Stimulated activated CD8-positive, alpha-beta memory T cell treated with anti-CD3 and anti-CD28 coated beads, Interleukin-4, amount 100 ng/mL, for 1 hour (primary cell): ENCODE measurements at places on chromosomes 1 and 21.

DNA sequence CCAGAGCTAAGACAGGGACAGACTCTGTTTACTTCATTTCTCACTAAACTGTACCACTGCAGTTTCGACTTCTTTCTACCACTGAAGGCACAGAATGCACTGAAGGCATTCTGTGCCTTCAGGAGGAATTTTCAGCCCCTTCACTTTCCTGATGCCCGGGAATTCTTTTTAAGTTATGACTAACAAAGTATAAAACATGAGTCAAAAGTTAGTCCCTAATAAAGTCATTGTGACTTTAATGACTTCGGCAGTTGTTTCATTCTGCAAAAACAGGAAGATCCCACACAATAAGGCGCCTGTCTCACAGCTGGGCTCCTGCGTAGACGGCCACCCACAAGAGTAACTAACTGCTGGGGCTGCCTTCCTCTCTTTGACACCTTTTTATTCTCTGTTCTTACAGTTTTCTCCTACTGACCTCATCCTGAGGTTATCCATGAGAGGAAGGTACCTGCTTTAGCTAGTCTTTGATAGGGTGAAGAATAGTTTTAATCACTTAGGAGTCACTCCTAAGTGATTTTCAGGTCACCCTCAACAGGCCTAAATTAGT, 183.9 kb upstream of the SGIP1 start:
- no peak for DNase-seq

DNA sequence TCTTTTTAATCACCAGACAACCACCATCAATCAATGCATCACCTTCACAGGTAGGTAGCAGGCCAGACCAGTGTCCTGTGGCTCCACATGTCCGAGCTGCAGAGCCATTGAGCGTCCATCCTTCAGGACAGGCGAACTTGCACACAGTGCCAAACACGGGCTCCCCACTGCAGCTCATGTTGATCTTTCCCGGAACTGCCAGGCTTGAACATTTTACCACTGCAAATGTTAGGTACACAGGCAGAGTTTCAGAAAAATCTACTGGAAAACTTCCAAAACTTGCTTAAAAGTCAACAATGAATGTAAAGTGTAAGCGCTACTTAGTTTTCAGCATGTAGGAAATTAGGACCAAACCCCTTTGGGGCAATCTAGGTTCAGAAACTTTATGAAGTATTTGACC, 6.6 kb downstream of the SELE start:
- no peak for DNase-seq

DNA sequence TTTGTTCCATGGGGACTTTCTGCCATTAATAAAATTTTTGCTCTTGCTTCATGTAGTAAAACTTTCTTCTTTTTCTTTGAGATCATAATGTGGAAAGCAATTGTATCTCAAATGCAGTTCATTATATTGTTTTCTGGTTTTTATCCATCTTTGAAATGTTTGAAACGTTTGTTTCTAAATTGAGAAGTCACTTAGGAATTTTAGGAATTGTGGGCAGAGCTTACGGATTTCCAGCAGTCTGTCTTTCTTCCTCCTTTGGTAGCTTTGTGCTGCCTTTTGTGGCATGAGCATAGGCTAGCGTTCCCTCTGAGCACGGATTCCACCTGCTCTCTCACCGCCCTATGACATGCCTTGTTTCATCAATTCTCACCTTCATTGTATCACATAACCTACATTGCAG, 2.9 kb upstream of the ST6GALNAC5 start:
- no peak for DNase-seq

DNA sequence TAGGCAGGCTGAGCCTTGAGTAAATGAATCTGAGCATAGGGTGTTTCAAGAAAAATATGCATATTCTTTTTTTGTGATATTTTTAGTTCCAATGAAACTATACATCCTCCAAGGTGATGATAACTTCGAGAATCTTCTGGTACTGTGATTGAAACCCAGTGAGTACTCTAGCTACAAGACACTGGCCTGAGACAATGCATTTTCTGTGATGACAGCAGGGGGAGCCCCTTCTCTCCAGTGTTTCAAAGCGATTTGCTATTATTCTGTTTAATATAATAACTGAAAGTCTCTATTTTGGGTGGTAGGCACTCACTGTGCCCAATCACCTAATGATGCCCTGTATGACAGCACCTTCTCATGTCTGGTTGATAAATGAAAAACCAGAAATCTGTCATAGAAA, 12.1 kb downstream of the IRF2BP2 start:
- no peak for DNase-seq

GRCh38 chr1:208841436-208841835, 597.3 kb upstream of the PLXNA2 start:
- no peak for DNase-seq

- no peak for DNase-seq
Measured at GRCh38 chr1:197590687-197591086, 184.6 kb downstream of the DENND1B start.

- no peak for DNase-seq
Measured at GRCh38 chr1:30977105-30977504, 68.5 kb upstream of the SDC3 start.

DNA sequence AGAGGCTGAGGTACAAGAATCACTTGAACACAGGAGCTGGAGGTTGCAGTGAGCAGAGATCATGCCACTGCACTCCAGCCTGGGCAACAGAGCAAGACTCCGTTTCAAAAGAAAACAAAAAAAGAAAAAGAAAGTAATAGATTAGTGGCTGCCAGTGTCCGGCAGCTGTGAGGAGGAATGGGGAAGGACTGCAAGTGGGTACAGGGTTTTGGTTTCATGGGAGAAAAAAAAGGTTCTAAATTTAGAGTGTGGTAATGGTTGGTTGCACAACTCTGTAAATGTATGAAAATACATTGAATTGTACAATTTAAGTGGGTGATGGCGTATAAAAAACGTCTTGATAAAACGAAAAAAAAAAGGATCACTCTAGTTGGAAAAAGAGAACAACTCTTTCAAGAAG, 6.7 kb downstream of the TAF1A start:
- DNase-seq: no peak

DNA sequence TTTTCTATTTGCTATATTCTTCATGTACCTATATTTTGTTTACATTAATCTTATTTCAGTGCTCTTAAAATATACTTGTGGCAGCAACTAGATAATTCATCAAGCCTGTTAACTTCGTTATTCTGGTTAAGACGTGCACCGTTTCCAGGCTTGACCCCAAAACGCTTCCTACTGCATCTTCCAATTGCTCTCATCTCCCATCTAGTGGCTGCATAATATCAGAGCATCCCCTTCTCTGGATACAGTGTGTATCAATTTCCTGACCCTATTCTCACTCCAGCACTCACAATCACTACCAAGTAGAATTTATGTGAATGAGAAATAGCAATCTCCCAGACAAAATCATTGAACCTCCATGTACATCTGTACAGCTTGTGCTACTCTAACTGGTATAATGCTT, 1280.3 kb upstream of the B3GALT2 start:
- no peak for DNase-seq

DNA sequence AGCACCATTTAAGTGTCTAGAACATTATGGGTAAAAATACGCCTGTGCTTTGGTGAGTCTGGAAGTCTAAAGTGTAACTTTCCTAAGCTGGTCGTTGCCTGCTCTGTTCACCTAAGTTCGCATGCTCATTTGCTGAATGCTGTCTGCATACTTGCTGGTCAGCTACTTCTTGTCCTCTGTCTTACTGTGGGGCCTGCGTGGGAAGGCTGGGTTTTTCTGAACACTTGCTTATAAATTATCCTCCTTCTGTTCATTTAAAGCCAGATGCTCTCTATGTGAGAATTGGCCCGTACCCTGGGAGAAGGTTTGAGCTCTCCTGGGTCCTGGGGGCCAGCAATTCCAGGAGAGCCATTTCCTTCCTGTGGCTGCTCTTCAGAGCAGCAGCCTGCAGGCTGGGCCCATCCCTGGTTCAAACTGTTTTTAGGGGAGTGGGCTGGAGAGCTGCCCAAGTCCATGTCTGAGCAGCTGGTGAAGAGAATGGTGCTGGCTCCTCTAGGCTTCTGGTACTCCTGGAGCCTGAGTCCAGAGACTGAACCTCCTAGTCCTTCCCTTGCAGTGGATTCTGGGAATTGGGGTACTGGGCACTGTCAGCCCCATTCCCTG, 75.7 kb downstream of the GALNT2 start:
- no peak for DNase-seq

GRCh38 chr1:16172218-16172830, 16.5 kb upstream of the EPHA2 start:
- DNase-seq: no peak

- no peak for DNase-seq
Measured at GRCh38 chr1:89873288-89873687, 52.5 kb downstream of the LRRC8D start.

GRCh38 chr21:43727519-43728153, 8.7 kb downstream of the PDXK start:
- no peak for DNase-seq

- DNase-seq: no peak
Measured at GRCh38 chr1:11558276-11558675, 79.3 kb downstream of the DISP3 start.

GRCh38 chr1:17220287-17220686, 15.4 kb downstream of the PADI1 start:
- DNase-seq: no peak

DNA sequence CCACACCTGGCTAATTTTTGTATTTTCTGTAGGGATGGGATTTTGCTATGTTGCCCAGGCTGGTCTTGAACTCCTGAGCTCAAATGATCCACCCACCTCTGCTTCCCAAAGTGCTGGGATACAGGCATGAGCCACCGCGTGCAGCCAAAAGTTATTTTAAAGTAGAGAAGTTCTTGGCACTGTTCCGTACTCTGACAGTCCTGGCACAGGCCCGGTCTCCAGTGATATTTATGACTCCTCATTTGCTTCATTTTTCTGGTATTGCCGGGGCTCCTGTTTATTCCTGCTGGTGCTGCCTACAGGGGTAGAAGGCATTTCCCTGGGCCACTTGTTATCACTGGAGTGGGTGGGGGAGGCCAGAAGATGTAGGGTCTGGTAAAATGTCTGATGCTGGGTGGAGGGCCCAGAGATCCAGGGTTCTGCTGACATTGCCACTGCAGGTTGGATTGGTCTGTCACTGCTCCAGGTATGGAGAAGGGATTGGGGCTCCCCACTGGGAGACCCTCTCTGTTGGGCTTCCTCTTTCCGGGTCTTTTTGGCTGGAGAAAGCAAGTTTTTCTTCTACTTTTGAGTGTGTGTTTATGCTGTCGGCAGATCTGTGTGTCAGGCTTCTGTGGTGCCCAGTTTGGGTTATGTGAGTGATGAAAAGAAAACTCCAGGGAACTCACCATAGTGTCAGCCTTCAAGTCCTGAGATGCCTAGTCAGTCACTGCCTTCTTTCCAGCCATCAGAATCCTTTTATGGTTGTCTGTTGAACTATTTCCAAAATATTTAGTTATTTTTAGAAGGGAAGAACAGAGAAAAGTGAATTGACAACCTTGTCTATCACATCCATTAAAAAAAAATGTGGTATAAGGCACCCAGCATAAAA, 4.5 kb downstream of the MROH7 start:
- DNase-seq: no peak

GRCh38 chr1:156050376-156050775, 3.2 kb downstream of the UBQLN4 start:
- DNase-seq: no peak

- no peak for DNase-seq
Measured at GRCh38 chr1:109249654-109250401, 489 bp downstream of the CELSR2 start.

GRCh38 chr1:178986204-178986603, 39.5 kb upstream of the FAM20B start:
- DNase-seq: no peak

GRCh38 chr1:153944005-153944826, 2.3 kb downstream of the DENND4B start:
- DNase-seq: no peak
